ENCODE measurements at places on chromosomes 2 and 18.

GRCh38 chr2:207896525-207897285, 127.0 kb upstream of the FZD5 start:
- no peak for DNase-seq

- DNase-seq = no peak
Observed at GRCh38 chr2:118633371-118634018, 214.0 kb downstream of the EN1 start.

DNA sequence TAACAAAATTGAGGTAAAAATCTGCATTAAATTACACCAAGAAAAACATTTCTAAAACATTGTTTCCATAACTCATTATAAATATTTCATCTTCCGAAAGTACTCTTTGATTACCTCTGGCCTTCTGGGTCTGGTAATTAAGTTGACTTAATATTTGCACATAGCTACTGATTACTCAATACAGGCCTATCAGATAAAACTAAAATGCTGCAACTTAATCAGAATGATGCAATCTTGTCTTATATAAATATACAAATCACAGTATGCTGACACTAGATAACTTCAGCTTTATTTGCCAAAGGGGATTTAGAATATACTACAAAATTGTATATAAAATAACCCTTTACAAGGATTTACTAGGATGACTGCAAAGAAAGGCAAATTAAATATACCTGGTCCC, 49.3 kb downstream of the SLC35F5 start:
- DNase-seq = no peak

DNA sequence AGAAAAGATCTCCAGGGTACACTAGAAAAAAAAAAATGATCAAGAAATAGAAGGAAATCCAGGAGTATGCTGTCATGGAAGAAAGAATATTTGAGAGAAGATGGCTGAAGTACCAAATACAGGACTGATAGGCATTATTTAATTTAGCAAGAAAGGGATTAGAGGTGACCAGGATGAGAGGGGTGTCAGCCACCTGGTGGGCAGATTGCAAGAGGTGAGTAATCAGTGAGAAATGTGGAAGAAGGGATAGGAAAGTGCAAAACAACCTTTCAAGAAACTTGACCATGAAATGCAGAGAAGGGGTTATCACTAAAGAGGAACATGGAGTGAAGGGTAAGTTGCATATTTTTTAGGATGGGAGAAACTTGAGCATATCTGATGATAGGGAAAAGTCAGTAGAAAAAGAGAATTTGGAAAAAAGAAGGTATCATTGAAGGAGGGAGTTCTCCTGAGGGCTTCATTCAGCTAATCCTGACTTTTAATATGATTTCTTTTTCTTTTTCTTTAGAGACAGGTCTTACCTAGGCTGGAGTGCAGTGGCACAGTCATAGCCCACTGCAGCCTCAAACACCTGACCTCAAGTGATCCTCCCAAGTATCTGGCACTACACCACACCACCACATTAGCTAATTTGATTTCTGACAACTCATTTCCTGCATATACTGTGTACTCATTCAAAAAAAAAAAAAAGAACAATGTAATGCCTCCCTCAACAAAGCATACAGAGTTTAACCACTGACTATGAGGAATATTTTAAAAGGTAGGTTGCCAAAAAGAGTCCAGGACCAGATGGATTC, 101.3 kb downstream of the LRP2 start:
- no peak for DNase-seq

DNA sequence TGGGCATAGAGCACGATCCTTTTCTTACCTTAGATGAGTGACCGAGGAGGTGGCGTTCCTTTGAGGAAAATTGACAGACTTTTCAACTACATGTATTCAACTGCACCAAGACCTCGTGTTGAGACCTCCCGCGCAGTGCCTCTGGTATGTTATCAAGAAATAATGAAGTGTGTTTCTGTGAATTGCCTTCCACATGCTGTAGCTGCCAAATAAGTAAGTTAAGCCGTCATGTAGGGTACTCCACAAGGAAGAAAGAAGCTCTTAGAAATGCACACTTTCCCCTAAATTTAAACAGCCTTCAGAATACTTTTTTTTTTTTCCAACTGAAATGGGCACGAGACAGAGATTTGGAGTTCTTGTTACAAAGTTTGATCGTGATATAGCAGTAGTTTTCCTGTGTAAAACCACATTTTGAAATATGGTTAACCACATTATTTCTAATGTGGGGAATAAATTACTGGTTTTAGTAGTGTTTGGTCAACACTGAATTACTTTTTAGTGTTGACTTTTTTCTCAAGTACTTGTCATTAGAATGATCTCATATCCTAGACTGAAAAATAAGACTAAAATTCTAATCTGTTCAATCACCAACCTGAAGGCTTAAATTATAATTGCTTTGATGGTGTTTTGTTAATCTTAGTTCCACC, 30.5 kb downstream of the PDK1 start:
- DNase-seq = no peak

DNA sequence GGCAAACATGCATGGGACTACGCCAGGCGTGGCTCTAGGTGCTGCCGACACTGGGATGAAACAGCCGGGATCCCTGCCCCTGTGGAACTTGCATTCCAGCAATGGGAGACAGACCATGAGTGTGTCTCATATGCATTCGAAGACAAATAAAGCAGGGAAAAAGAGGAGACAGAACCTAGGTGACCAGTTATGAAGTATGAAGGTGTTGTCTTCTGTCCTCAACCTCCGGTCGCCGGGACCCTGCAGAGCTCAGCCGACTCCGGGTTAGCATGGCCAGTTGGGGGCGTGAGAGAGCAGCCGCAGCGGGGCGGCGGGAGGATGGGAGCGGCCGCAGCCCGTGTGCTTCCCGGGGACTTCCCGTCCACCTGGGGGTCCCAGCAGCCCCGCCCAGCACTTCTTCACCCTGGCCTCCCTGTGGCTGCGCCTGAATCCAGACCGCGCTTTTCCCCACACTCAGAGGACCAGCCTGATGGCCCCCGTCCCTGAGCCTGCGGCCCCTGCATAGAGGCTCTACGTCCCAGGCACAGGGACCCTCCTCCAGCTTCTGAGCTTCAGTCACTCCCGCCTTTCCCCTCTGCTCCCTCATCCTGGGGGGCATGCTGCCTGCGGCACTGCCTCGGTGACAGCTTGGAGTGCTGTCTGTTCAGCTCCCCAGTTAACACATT, 11.4 kb downstream of the ID2 start:
- no peak for DNase-seq

- no peak for DNase-seq
Observed at GRCh38 chr2:234992624-234993349, 41.0 kb downstream of the SH3BP4 start.

GRCh38 chr2:98436734-98437133, 7.9 kb upstream of the INPP4A start:
- DNase-seq = no peak

GRCh38 chr18:73717570-73717969, 430.1 kb downstream of the FBXO15 start:
- DNase-seq = no peak

DNA sequence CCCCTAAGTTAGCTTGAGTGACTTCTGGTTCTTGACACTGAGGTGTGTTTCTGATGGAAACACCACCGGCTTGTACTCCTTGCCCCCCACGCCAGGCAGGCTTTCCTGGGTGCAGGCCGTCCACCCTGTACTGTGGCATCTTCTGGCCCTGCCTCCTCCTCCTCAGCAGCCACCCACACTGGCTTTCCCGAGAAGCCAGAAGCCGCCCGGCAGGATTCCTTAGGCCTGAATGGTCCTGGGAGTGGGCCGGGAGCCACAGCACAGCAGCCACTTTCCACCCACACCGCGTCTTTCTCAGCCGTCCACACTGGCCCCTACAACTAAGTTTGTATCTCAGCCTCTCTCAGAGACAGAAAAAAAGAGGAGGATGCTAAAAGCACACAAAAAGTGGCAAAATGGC, 2.1 kb upstream of the HSBP1L1 start:
- DNase-seq = no peak

GRCh38 chr2:54955358-54956110, 94.7 kb downstream of the RTN4 start:
- DNase-seq = no peak

GRCh38 chr18:12003894-12004293, 22.6 kb downstream of the IMPA2 start:
- DNase-seq = no peak

DNA sequence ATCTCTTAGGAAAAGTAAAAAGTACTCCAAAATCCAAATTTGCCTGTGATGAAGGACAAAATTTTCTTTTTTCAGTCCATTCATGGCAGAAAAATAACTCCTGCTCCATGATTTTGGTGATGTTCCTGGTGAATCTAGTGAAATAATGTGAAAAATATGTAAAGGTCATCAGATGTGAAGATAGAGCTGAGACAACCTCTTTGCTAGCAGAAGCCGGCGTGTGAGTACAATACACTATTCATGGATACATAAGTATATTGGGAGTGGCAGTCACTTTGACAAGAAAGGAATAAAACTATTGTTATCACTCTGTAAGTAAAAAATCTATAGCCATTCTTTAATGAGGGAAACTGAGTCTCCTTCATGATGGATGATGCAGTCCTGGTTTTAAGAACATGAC, 6.3 kb upstream of the SLC1A4 start:
- no peak for DNase-seq

GRCh38 chr2:167833294-167833693, 414.1 kb downstream of the STK39 start:
- DNase-seq = no peak

- no peak for DNase-seq
Observed at GRCh38 chr2:113351375-113352355, 72.9 kb upstream of the PAX8 start.

- DNase-seq = no peak
Observed at GRCh38 chr2:103252781-103253180, 490.9 kb downstream of the TMEM182 start.

DNA sequence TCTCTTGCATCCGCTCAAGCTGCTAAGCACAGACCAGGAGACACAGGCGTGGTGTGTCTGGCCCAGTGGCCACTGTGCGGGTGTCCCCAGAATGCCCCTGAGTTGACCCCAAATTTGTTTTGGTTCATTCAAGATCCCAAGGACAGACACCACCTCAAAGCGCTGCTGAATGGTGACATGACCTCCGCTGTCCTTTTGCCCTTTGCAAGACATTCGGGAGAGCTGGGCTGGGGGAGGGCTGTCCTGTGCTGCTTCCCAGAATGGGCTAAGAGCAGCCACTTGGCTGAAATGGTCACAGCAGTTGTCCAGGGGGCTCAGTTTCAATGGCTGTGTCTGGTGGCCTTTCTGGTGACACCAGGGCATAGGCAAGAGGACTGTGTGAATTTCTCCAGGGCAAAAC, 84.1 kb downstream of the SMIM21 start:
- no peak for DNase-seq

- DNase-seq = no peak
Observed at GRCh38 chr2:177000061-177000714, 212.4 kb upstream of the HNRNPA3 start.

GRCh38 chr18:7789856-7790552, 222.9 kb downstream of the PTPRM start:
- DNase-seq = no peak

DNA sequence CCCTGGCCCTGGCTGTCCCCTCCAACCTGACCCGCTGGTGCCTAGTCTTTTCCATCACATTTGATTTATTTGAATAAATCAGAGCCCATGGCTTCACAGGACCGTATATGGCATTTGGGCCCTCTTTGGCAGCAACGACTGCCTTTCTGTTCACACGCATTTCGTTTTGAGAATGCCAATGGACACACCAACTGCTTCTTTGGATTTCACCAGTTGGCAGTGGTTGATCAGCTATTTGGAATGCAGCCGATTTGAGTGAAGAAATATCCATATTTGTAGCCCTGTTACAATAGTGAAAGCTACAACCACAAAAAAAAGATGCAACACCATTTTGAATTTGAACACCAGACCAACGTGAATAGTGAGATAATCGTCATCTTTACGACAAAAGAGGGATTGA, 56.5 kb downstream of the GNAL start:
- no peak for DNase-seq

DNA sequence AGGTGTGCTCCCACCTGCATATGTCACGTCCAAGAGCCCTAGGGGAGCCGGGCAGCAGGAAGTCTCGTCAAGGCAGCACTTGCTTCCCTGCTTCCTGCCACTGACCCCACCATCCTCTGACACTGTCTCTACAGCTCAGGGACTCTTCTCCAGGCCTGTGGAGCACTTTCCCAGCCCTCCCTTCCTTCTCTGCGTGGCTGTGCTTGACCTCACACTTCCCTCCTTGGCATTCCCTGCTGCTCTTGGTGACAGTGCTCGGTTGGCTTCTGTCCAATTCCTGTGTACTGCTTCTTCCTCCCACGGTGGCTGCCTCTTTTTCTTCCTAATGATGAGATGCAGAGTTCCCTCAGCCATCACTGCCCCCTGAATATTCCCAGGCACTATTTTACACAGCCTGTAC, 2.8 kb downstream of the CIDEA start:
- DNase-seq = no peak

DNA sequence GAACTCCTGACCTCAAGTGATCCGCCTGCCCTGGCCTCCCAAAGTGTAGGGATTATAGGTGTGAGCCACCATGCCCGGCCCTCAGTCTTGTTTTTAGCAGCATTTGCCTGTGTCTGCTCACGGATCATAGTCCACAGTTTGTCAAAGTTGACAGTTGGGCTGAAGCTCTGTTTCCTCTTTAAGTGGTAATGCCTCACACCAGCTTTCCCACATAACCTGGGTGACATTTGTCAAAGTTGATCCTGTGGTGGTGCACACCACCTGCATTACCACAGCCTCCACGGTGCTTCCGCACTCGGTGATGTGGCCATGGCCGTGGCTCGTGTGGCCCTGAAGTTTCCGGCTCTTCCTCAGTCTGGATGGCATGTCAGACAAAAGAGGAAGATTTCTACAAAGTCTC, 27.1 kb downstream of the RAB31 start:
- no peak for DNase-seq

- no peak for DNase-seq
Observed at GRCh38 chr2:62968168-62968567, 82.5 kb upstream of the OTX1 start.

GRCh38 chr2:239195318-239195871, 205.4 kb downstream of the HDAC4 start:
- DNase-seq = no peak

GRCh38 chr2:149666809-149667320, 79.3 kb upstream of the MMADHC start:
- DNase-seq = no peak
